ENCODE measurements at places on chromosomes 12 and 14.

DNA sequence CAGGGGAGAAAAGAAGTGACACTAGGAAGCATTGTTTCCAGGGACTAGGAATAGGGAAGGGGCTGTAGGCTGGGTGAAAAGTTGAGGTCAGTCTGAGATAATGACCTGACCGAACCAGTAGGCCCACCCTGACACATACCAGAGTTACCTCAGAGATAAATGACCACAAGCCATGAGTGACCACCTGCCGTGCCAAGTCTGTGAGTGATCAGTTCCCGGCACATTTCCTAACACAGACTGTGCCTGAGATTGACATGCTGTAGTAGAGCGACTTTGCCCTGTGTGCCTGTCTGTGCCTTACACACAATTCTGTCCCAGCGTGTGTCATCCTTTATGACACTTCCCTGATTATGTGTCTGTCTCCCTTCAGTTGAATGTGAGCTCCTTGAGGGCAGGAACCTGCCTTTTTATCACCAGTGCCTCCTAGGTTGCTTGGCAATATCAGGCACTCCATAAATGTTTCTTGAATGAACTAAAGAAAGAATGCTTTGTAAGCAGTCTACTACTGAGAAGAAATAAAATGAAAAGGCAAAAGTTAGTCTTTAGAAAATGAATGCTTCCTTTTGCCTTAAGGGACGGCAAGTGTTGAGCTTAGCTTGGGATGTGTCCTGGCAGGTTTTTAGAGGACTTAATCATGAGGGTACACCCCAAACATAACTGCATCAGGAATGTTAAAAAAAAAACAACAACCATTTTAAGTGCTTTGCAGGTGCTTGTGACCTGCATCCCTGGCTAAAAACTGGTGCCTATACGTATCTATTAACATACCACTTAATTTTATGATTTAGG is 9.6 kb upstream of the SSPN start:
- no peak overlapping the region for H3K4me3 ChIP-seq
- H3K27ac ChIP-seq, result no peak overlapping the region

GRCh38 chr14:36056845-36057244 is 119.7 kb downstream of the PTCSC3 start:
- no peak overlapping the region for H3K4me3 ChIP-seq
- H3K27me3 ChIP-seq, result no peaks in the 10 kb centered on the region
- no peaks in the 10 kb centered on the region for H3K4me1 ChIP-seq

- no peaks in the 10 kb centered on the region for H3K27me3 ChIP-seq
- no peaks in the 10 kb centered on the region for H3K4me1 ChIP-seq
- no peak overlapping the region for H3K4me3 ChIP-seq
- H3K27ac ChIP-seq, result no peak overlapping the region
- no peak for DNase-seq
Measured at GRCh38 chr14:73125169-73125588, 11.1 kb upstream of the PSEN1 start.

GRCh38 chr12:5807090-5807414 is 138.0 kb downstream of the ANO2 start:
- no peaks in the 10 kb centered on the region for H3K36me3 ChIP-seq
- H3K4me3 ChIP-seq, result no peak overlapping the region
- DNase-seq, result no peak
- no peak overlapping the region for H3K27ac ChIP-seq
- no peaks in the 10 kb centered on the region for H3K27me3 ChIP-seq
- H3K4me1 ChIP-seq, result no peaks in the 10 kb centered on the region

DNA sequence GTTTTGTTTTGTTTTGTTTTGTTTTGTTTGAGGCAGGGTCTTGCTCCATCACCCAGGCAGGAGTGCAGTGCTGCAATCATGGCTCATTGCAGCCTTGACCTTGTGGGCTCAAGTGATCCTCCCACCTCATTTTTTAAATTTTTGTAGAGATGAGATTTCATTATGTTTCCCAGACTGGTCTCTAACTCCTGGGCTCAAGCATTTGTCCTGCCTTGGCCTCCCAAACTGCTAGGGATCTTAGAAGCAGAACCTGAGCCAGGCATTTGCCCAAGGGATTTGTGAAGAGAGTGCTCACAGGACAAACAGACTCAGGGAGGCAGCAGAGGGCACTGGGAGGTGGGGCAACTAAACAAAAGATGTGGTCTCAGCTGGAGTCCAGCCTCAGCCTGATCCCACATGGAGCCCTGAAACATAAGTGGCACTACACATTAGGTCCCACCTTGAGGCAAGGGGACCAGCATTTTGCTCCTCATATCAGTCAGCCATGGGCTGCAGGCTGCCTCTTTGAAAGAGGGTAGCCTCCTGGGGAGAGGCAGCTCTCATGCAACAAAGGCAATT is 86.2 kb upstream of the CMKLR1 start:
- DNase-seq, result no peak
- no peak overlapping the region for H3K4me3 ChIP-seq
- no peaks in the 10 kb centered on the region for H3K36me3 ChIP-seq
- no peak overlapping the region for H3K27ac ChIP-seq
- H3K4me1 ChIP-seq, result no peaks in the 10 kb centered on the region

- H3K27me3 ChIP-seq, result no peaks in the 10 kb centered on the region
- H3K4me1 ChIP-seq, result no peaks in the 10 kb centered on the region
- no peak overlapping the region for H3K27ac ChIP-seq
- DNase-seq, result no peak
- no peaks in the 10 kb centered on the region for H3K36me3 ChIP-seq
Measured at GRCh38 chr14:98070536-98070935, 1201.5 kb downstream of the BCL11B start.

DNA sequence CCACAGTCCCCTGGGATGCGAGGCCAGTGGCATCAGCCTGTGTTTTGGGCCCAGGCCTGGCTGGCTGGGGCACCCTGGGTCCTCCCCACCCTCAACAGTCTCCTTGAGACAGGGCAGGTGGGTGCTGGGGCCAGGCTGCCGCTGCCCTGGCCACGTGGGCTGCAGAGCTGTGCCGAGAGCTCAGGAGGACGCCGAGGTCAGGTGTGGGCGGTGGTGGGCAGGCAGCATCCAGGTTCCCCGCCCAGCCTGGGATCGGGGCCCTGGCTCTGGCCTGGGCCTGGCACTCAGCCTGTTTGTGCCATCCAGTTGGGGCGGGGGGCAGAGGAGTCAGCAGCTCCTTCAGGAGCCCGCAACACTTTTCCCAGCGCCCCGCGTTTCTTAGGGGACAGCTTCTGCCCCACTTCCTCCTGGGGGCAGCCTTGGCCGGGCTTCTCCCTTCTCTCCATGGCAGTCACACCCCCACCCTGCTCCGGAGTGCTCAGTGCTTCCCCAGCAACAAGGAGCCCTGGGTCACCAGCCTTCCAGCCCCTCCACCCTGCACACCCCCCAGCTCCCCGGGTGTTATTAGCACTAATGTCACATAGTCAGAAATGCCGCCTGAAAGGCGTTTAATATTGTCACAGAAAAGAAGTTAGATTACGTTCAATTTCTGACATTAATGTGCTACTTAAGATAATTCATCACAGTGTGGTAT is 30.8 kb downstream of the KIF26A start:
- H3K4me3 ChIP-seq, result no peak overlapping the region
- no peak for DNase-seq
- H3K27ac ChIP-seq, result no peak overlapping the region
- no peaks in the 10 kb centered on the region for H3K36me3 ChIP-seq
- H3K27me3 ChIP-seq, result no peaks in the 10 kb centered on the region

All from ascending aorta (tissue), 2 donors.